ENCODE measurements at places on chromosomes 6 and 20.

DNA sequence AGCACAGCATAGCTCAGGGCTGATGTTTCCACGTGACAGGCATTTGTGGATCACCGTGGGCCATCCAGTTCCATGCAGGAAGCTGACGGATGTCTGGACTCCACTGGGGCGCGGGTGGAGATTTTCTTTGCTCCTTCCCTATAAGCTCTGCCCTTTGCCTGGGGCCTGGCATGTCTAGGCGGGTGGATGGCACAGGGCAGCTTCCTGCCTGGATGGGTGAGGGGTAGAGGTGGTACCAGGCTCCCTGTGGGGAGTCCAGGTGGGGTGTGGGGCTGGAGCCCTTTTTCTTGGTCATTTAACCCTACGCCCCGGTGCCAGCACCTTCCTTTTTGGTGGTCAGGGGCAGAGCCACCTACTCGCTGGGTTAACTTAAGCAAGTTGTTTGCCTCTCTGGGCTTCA, 10.4 kb downstream of the FAM110A start:
- DNase-seq, result peak; percentile 39

DNA sequence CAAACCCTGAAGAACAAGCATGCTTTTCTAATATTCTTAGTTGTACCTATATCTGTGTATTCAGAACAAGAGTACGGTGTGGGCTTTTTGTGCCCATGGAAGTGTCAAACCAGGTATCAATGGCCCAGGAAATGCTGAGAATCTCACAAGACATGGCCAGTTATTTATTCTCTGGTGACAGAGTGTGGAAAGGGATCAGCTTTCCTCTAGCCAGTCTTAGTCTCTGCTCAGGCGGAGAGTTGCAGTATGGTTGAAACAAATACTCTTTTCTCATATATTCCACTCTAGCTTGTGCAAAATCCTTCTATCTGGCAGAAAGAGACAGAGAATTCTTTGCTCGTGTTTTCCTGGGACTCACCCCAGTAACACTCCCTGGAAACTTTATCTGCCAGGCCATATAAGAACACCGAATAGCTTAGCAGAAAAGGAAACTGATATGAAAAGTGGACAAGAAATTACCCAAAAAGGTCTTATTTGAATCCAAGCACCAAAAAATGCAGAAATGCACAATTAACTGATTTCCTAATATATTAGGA, 173.3 kb upstream of the RSPO3 start:
- DNase-seq, result no peak

DNA sequence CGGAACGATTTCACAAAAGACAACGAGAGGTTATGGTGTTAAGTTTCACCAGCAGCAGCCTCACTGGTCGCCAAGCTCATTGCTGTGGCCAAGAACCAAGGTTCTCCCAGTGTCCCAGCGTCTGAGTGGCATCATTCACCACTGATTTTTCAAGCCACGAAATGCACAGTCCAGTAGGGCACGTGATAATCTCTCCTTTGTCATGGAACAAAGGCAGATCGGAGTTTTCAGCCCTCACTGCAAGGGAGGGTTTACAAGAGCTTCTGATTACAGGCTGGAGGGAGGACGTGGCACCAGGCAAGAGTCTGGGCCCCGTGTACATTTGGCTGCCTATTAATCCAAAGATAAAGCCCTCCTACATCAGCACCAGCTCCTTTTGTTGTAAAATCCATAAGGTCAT, 2.0 kb downstream of the CD24 start:
- no peak for DNase-seq

DNA sequence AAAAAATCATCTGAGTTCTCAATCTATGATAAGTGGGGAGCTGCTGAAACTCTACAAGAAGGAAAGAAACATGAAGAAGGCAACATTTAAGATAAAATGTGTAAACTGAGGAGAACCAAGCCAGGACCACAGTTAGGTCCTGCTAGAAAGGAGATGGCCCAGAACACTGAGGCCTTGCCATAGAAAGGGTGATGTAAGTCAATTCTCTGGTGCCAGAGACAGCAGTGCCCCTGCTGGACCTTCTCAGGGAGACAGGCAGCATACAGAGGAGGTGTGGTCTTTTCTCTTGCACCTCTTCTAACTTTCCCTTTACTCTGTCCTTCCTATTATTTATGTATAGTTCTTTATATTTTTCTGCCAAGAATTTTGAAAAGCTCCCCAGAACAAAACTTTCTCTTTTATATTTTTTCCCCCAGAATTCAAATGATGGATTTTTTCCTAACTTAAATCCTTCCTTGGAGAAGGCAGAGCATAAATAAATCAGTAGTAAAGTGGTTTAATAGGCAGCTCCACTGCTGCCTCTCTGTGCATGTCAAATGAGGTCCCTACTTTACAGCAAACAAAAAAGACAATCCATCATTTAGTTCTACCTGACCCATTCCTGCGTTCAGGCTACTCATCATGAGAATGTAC, 9.0 kb downstream of the UQCC2 start:
- DNase-seq, result no peak

DNA sequence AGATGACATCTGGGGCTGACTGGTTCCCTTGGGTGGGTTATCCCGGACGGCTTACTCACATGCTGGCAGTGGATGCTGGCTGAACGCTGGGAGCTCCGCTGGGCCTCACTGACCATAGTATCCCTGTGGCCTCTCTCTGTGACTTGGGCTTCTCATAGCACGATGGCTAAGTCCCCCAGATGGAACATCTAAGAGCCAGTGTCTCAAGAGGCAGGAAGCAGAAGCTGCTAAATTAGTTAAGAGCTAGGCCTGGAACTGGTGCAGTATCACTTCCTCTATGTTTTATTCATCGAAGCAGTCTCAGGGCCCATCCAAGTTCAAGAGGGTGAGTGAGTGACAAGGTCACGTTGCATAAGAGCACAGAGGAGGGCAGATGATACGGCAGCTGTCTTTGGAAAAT, 116.5 kb upstream of the LAMP5 start:
- no peak for DNase-seq

- no peak for DNase-seq
Measured at GRCh38 chr20:13312300-13312699, 91.2 kb downstream of the ISM1 start.

GRCh38 chr6:79954849-79955248, 7.5 kb upstream of the ELOVL4 start:
- DNase-seq, result no peak

GRCh38 chr6:145155411-145155810, 579.9 kb downstream of the EPM2A start:
- no peak for DNase-seq

- DNase-seq, result no peak
Measured at GRCh38 chr6:30670760-30671527, 1.9 kb downstream of the DHX16 start.

- no peak for DNase-seq
Measured at GRCh38 chr20:11173916-11174315, 500.1 kb upstream of the JAG1 start.

DNA sequence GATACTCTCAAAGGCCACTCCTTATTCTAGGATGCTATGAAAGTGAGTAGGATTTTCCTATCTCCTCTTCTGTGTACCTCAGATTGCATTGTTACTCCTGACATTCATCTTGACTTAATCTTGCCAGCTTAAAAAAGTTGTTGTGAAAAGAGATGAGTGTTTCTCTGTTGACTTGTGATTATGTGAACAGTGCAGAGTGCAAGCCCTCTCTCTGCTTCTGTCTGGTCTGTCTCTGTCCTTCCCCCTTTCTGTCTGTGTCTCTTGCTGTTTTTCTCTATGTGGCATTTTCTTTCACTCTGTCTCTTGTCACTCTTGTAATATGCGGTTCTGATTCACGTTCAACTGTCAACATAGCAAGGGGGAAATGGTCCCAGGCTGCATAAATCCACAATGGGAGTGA, 306.6 kb downstream of the FARS2 start:
- no peak for DNase-seq

GRCh38 chr6:70221025-70221714, 81.7 kb downstream of the COL9A1 start:
- DNase-seq, result no peak

DNA sequence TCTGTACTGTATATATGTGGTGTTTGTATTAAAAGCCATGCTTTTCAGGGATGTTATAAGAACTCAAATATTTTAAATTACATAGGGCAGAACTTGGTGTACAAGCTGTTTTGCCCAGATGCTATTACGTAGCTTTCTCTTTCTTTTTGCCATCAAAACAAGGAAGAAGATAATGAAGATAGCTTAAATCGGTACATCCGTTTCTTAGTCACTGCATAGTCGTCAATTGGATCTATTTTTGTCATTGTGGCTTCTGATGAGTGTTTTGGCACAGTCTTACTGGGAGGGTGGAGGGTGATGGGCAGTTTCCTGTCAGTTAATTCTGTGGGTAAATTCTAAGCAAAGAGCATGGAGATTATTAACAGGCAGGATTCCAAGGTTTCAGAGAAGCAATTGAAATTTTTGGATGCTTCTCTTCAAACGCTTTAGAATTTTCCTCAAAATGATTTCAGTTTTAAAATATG, 649.1 kb upstream of the GJE1 start:
- no peak for DNase-seq

GRCh38 chr6:34947561-34947960, 58.5 kb downstream of the ANKS1A start:
- DNase-seq, result no peak

DNA sequence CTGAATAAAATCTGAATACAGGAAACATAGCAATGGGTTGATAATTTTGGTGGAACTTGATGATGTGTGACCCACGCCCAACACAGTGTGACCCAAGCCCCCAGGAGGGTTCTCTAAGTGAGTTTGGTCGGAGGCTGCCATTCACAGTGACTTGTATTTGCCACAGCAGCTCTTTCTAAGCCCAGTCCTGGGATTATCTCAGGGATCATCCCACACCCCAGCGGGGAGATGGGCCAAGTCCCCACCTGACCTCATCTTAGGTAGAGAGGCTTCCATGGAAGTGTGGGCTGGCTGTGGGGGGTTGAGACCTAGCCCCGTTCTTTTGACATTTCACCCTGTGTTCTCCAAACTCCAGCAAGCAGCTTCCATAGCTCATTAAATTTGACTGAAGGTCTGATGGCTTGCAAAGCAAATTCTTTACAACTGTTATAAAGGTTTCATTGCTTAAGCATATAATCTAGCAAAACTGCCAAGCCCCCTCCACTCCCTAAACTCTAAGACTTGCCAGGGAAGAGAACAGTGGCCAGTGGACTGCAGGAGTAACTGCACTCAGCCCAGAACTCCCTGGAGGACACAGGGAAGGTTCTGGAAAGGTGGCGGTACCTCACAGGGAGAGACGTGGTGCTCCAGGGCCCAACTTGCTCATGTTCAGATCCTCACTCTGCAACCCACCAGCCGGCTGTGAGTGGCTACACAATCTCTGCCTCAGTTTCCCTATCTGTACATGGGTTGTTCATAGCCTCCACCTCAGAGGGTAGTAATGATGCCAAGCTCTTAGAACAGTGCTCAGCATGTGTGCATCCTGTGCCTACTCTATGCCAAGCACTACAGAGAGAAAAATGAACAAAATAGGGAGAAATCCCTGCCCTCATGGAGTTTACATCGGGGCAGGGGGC, 1.0 kb upstream of the PCK1 start:
- no peak for DNase-seq

- DNase-seq, result no peak
Measured at GRCh38 chr6:40350747-40351217, 236.4 kb downstream of the LRFN2 start.

DNA sequence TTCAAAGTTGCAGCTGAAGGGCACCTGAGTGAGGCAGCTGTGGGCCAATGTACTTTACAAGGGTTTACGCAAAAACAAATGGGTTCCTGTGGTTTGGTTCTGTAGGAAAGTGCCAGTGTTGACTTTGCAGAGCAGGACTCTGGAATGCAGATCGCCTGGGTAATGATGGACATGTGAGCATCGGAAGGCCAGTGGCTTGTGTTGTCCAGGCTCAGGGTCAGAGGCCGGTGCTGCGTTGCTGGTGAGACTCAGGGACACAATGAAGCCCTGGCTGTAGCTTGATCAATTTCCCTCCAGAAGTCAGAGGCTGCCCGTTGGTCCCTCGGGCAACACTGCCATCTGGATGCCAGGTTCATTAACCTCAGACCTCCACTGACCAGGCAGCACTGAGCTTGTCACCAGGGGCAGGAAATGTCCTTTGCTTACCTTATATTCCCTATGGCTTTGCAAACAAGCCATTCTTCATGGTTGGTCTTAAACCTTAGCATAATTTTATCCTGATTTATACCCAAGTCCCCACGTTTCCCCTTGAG, 753.4 kb downstream of the QKI start:
- no peak for DNase-seq

GRCh38 chr20:51507216-51508036, 35.1 kb downstream of the NFATC2 start:
- no peak for DNase-seq

DNA sequence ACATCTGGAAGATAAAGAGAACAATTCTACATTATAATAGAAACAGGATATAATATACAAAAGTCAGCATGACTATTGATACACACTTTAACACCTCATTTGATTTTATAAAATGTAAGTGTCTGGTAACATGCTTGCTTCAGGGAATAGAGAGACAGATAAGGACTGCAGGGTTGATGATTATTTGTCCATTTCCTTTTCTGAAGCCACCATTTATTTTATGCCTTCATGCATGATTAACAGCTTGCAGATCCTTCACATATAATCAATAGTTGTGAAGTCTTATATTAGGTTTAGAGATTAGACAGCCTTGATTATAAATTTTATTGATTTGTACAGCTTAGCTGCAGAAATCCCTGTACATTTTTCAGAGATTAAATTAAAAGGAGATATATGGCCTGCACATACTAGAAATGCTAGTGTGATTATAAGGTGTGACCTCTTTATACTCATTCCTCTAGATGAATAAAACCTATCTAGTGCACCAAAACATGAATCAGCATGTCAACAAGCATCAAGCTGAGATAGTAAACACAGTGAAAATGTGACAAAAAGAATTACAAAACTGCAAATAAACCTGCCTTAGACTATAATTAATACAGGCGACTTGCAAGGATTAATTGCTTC, 198.8 kb upstream of the THEMIS start:
- no peak for DNase-seq

- no peak for DNase-seq
Measured at GRCh38 chr6:80214436-80215022, 108.1 kb downstream of the BCKDHB start.

- DNase-seq, result no peak
Measured at GRCh38 chr6:104540743-104541142, 319.0 kb downstream of the HACE1 start.

GRCh38 chr6:146634022-146634421, 35.2 kb downstream of the ADGB start:
- no peak for DNase-seq

- DNase-seq, result no peak
Measured at GRCh38 chr6:71482742-71483141, 194.1 kb downstream of the OGFRL1 start.

GRCh38 chr20:32660661-32661060, 13.1 kb downstream of the C20orf203 start:
- DNase-seq, result no peak

DNA sequence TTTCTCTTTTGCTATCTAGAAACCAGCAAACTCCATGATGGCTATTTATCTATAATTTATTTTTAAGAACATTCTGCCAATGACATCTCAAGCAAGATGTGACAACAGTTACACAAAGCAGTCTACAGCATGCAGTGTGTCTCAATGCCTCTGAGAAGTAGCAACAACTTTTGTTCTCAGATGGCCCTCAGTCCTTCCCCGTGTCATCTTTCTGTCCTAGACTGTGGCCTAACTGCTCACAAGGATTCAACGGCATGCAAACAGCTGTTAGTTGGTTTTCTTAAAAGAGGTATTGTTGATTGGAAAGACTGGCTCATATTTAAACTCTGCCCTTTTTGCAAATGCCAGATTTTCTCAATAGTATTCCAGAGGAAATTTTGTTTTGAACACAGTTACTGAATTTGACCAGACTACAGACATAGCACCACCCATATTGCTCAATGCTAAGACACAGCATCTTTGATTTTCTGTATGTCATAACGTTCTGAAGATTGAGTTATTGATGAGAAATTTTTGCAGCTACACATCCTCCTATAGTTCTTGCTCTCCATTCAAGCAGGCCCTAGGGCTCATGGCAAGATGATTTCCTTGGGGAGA, 26.1 kb upstream of the F13A1 start:
- DNase-seq, result no peak
